ENCODE measurements at places on chromosomes 7 and 10.

GRCh38 chr7:32506266-32507054 is 11.2 kb downstream of the AVL9 start:
- no peak for DNase-seq

DNA sequence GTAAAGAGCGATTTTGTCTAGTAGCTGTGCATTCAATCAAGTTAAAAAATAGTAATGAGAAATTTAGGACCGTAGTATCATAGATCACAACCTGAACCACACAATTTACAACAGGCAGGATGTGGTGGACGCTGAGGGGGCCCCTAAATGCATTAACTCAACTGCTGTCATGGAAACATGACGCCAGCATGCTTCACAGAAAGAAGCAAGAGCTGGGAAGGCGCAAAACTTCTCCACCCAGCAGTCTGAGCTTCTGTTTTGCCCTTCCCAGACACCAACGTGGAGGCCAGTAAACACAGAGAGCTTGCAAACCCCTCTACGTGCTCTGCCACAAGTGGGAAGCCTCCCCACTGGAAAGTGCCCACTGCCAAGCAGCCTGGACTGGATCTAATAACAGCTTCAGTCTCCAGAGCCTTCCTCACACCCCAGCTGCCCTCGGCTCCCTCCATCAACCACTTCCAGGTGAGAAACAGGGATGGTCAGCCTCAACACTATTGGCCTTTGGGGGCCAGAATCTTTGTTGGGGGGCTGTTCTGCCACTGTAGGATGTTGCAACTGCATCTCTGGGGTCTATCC is 151.8 kb downstream of the SFMBT2 start:
- DNase-seq = no peak

DNA sequence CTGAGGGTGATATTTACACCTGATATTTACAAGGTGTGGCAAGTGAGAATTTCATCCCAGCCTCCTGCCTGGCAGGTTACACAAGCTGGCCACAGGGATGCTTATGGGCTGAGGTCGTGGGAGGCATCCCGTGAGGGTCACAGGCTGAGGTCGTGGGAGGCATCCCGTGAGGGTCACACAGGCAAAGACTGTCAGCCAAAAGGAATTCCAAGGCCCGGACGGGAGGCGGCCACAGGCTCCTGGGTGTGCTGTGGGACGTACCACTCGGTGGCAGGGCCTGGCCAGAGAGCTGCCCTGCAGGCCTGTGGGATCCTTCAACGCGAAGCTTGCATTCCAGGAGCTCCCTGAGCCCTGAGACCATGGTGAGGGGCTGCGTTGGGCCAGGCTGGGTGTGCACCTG is 460.6 kb downstream of the DNAJB6 start:
- no peak for DNase-seq

DNA sequence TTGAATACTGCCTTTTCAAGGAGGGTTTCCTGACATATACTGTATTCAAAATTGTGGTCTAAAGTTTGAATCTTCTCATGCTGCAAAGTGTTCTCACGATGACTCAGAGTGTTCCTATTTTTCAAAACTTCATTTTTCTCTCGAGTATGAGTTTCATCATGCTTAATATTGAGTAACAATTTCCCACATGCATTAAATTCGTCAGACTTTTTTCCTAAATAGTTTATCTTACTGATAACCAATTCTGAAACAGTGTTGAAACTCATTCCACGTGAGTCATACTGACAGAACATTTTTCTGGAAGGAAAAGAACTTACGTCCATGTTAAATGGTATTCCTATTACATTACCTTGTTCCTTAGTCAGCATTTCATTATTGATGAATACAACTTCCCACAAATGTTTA is 44.1 kb downstream of the ZNF33B start:
- DNase-seq = no peak

GRCh38 chr7:87645446-87645845 is 17.2 kb downstream of the RUNDC3B start:
- DNase-seq = no peak

- no peak for DNase-seq
Observed at GRCh38 chr7:11848251-11848650, 16.3 kb upstream of the THSD7A start.
